Fibroblast of lung (primary cell): ENCODE measurements at places on chromosomes 7 and 10. TPM values are rescaled to one million over a fixed set of nuclear protein-coding genes. Genes with fewer than 3 reads are reported as not detected.

DNA sequence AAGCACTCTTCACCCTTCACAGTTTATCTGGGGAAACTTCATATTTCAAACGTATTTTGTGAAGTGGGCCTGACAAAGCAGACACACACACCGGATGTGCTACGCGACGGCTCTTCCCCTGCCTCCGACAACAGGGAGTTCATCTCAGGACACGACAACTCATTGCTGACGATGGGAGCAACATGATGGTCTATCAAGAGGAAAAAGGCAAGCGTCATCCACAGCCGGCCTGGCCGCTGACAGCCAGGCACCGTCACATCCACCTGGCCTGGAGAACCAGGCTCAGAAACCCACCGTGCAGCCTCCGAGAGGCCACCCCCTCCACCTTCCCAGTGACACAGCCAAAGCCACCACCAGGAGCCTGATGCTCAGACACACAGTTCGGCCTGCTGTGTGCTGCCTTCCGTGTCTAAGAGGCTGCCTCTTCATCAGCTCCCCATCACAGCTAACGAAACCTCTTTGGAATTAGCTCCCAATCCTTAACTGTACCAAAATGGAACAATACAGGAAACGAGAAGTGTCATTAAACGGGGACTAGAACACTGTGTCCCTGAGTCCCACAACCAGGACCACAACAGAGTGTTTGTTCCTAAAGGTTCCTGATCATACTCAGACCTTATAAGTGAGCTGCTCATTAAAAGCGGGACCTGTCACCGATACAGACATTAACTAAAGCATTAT, 76.7 kb downstream of the SFMBT2 start:
- H3K36me3 ChIP-seq: no peaks in the 10 kb centered on the region
- H3K4me3 ChIP-seq: no peak overlapping the region
- H3K4me1 ChIP-seq: no peaks in the 10 kb centered on the region
- DNase-seq: no peak
- no peaks in the 10 kb centered on the region for H3K27me3 ChIP-seq

GRCh38 chr7:50560865-50561351, 4.3 kb downstream of the DDC start:
- H3K36me3 ChIP-seq: no peaks in the 10 kb centered on the region
- H3K27ac ChIP-seq: no peak overlapping the region
- no peak for DNase-seq
- H3K4me1 ChIP-seq: no peaks in the 10 kb centered on the region
- peaks cover 10% of the 10 kb centered on the region for H3K27me3 ChIP-seq
- no peak overlapping the region for H3K4me3 ChIP-seq

DNA sequence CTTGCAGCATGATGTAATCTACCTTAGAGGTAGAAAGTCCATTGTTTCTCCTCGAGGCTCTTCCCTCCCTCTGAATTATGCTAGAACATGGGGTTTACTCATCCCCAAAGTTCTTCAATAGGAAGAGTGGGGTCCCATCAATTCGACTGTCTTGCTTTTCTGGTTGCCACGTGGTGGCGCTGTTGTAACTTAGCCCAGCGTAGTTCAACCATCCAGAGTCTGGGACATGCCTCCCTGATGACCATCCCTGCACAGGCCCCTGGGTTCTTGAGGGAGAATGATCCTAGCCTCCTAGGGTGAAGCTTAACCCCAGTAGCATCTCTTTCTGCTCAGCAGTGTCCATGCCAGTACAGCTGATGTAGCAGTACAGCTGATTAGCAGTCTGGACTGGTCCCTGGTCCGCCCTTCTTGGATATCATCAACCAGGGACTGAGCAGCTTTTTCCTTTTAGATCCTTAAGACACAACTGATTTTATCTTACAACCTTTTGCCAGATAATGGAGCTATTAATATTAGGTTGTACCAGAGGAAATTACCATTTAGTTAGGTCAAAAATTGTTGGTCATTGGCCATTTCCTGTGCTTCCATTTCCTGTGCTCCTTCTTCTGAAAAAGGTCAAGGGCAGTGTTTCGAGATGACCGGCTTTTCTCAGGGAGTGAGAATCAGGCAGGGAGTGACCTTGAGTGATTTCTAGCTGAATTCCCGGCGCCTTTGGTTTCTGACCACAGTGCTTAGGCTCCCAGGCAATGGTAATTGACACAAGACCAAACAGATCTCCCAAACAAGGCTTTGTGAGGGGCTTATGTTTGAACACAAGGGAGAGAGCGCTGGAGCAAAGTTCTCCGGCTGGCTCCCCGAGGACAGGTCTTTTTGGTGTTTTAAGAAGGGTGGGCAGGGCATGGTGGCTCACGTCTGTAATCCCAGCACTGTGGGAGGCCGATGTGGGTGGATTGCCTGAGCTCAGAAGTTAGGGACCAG, 65.4 kb downstream of the TACC2 start:
- H3K4me1 ChIP-seq: no peaks in the 10 kb centered on the region
- H3K36me3 ChIP-seq: no peaks in the 10 kb centered on the region
- H3K27ac ChIP-seq: no peak overlapping the region
- no peaks in the 10 kb centered on the region for H3K27me3 ChIP-seq

- H3K36me3 ChIP-seq: no peaks in the 10 kb centered on the region
- no peaks in the 10 kb centered on the region for H3K4me1 ChIP-seq
- H3K27me3 ChIP-seq: no peaks in the 10 kb centered on the region
- no peak for DNase-seq
Measured at GRCh38 chr10:44468525-44468924, 83.6 kb upstream of the CXCL12 start.

GRCh38 chr10:21746118-21746517, 212.1 kb downstream of the MLLT10 start:
- no peak overlapping the region for H3K4me3 ChIP-seq
- peaks cover 6% of the 10 kb centered on the region for H3K36me3 ChIP-seq
- DNase-seq: no peak
- no peaks in the 10 kb centered on the region for H3K27me3 ChIP-seq
- no peak overlapping the region for H3K27ac ChIP-seq

GRCh38 chr10:17805921-17806577, 3.1 kb upstream of the MRC1 start:
- H3K27ac ChIP-seq: no peak overlapping the region
- no peaks in the 10 kb centered on the region for H3K27me3 ChIP-seq
- H3K36me3 ChIP-seq: no peaks in the 10 kb centered on the region
- no peak overlapping the region for H3K4me3 ChIP-seq

DNA sequence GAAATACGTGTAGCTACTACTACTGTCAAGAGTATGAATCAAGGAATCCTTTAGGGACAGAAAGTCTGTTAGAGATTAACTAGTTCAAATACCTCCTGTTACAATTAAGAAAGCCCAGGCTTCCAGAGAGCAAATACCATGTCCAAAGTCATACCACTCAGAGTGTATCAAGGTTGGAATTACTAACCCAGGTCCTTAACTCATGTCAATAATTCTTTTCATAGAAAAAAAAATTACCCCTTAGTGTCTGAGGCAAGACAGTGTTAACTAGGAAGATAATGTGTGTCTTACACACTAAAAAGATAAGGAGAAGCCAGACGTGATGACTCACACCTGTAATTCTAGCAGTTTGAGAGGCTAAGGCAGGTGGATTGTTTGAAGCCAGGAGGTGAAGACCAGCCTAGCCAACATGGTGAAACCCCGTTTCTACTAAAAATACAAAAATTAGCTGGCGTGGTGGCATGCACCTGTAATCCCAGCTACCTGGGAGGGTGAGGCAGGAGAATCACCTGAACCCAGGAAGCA, 423.4 kb downstream of the SORCS1 start:
- H3K4me3 ChIP-seq: no peak overlapping the region
- no peaks in the 10 kb centered on the region for H3K27me3 ChIP-seq
- no peaks in the 10 kb centered on the region for H3K4me1 ChIP-seq
- H3K36me3 ChIP-seq: no peaks in the 10 kb centered on the region
- DNase-seq: no peak

GRCh38 chr10:60185421-60185820, 204.3 kb downstream of the ANK3 start:
- H3K36me3 ChIP-seq: no peaks in the 10 kb centered on the region
- peaks cover 2% of the 10 kb centered on the region for H3K4me1 ChIP-seq
- H3K27ac ChIP-seq: no peak overlapping the region
- H3K27me3 ChIP-seq: no peaks in the 10 kb centered on the region
- no peak for DNase-seq

- H3K36me3 ChIP-seq: no peaks in the 10 kb centered on the region
- peaks cover 2% of the 10 kb centered on the region for H3K27me3 ChIP-seq
- DNase-seq: peak; percentile 48
Measured at GRCh38 chr10:75508814-75509306, 77.4 kb downstream of the LRMDA start.

- H3K4me1 ChIP-seq: no peaks in the 10 kb centered on the region
- peak; percentile 49 for DNase-seq
- H3K27me3 ChIP-seq: no peaks in the 10 kb centered on the region
- no peak overlapping the region for H3K4me3 ChIP-seq
- H3K27ac ChIP-seq: no peak overlapping the region
Measured at GRCh38 chr10:24415455-24416125, 206.7 kb downstream of the KIAA1217 start.

DNA sequence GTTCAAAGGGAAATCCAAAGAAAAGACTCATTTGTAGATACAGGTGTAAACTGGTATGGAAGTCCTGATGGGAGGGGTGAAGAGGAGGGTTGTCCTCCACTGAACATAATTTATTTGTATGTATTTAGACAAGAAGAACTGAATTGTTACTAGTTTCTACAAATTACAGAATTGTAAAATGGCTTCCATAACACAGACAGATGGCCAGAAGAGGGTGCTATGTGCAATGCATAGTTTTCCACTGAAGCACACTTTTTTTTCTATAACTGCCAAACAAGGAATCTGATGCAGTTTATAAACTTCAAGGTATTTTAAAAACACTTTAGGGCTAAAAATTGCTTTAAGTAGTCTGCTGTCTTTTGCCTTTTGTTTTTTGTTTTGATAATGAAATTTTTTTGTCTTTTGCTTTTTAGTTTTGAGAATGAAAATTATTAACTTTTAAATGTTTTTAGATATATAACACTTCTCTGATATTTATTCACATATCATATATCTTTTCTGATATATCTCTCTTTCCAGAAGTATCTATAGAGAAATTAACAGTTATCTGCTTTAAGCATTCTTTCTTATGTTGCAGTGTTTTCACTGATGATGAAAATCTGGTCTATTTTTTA, 58.5 kb downstream of the PHYHIPL start:
- H3K27ac ChIP-seq: no peak overlapping the region
- no peak overlapping the region for H3K4me3 ChIP-seq
- no peaks in the 10 kb centered on the region for H3K36me3 ChIP-seq
- peak; percentile 71 for DNase-seq

DNA sequence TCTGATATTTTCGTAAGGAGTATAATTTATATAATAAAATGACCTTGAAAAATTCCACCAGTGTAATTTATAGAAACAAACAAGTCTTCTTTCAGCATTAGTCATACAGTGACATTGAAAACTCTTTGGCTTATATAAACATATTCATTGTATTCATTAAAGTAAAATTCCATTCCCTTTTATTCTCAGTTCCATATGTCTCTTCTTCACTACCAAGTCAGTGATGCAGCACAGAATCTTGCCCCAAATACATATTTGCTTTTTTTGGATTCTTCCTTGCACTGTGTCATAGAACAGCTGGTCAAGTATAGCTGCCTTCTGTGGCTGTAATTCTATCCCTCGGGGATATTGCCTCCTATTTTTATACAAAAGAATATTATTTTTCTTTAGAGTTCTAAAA, 884.5 kb upstream of the POT1 start:
- H3K27me3 ChIP-seq: no peaks in the 10 kb centered on the region
- H3K27ac ChIP-seq: no peak overlapping the region
- no peak overlapping the region for H3K4me3 ChIP-seq
- no peaks in the 10 kb centered on the region for H3K36me3 ChIP-seq

DNA sequence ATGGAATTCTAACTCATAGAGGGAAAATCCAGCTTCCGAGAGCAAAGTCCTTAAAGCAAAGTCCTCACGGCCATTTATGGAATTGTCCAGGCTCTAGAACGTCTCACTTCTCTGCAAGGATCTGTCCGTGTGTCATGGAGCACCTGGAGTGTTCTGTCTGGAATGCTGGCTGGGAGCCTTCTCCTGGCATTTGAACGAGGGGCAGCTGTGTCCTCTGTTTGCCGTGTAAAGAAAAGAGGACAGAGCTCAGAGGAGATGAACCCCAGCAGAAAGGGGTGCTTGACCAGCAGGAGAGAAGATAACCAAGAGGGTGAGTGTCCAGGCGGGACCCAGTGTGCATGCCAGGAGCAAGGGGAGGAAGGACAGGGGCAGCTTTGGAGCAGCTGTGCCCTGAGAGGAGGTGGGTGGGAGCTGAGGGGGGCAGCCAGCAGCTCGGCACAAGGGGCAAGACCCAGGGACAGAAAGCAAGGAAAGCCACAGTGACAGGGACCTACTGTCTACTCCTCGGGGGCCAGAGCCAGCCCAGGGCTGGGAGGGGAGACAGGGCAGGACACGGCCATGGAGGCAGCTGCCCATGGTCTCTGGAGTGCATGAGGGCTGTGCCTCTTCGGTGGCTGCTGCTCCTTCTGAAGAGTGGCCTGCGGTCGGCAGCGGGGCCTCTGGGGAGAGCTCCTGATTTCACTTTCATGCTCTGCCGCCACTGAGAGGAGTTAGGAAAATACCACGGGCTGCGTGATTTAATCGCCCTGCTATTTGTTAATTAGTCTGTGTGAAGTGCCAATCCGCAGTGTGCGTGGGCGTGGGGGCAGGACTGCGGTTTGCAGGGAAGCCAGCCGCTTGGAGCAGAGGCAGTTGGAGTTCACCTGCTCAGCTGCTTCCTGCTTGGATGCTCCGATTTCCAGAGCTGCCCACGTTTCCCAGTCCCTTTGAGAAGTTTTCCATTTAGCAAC, 149.3 kb upstream of the SHH start:
- no peaks in the 10 kb centered on the region for H3K27me3 ChIP-seq
- peak; percentile 98 for DNase-seq
- H3K4me3 ChIP-seq: no peak overlapping the region
- no peak overlapping the region for H3K27ac ChIP-seq
- H3K36me3 ChIP-seq: no peaks in the 10 kb centered on the region

GRCh38 chr10:49498425-49498824, 40.5 kb downstream of the ERCC6 start:
- no peak overlapping the region for H3K27ac ChIP-seq
- H3K36me3 ChIP-seq: no peaks in the 10 kb centered on the region
- no peak for DNase-seq
- no peaks in the 10 kb centered on the region for H3K4me1 ChIP-seq
- no peaks in the 10 kb centered on the region for H3K27me3 ChIP-seq

GRCh38 chr10:36349445-36350078, 707.5 kb upstream of the FZD8 start:
- no peak overlapping the region for H3K27ac ChIP-seq
- no peak overlapping the region for H3K4me3 ChIP-seq
- no peaks in the 10 kb centered on the region for H3K36me3 ChIP-seq

- no peak for DNase-seq
- peaks cover 7% of the 10 kb centered on the region for H3K27me3 ChIP-seq
- H3K36me3 ChIP-seq: no peaks in the 10 kb centered on the region
- H3K4me1 ChIP-seq: no peaks in the 10 kb centered on the region
- no peak overlapping the region for H3K27ac ChIP-seq
- H3K4me3 ChIP-seq: no peak overlapping the region
Measured at GRCh38 chr10:71126432-71126831, 85.9 kb upstream of the UNC5B start.

Gene OPN1SW
- polyA plus RNA-seq: not detected in 2 replicates

Gene SPDYE1
- not detected in 2 replicates for polyA plus RNA-seq

Gene VWDE
- polyA plus RNA-seq: 0.07 and 0.09 TPM in 2 replicates

Gene NUTM2B
- 0.15 and 0.33 TPM in 2 replicates for polyA plus RNA-seq

Gene NAT16
- not detected in 2 replicates for polyA plus RNA-seq

Gene HOXA7
- 5.3 and 5.9 TPM in 2 replicates for polyA plus RNA-seq

Gene ANKRD7
- polyA plus RNA-seq: 0.10 and 0.40 TPM in 2 replicates
